HS-27A (cell line): ENCODE measurements at places on chromosomes 7 and 10.

DNA sequence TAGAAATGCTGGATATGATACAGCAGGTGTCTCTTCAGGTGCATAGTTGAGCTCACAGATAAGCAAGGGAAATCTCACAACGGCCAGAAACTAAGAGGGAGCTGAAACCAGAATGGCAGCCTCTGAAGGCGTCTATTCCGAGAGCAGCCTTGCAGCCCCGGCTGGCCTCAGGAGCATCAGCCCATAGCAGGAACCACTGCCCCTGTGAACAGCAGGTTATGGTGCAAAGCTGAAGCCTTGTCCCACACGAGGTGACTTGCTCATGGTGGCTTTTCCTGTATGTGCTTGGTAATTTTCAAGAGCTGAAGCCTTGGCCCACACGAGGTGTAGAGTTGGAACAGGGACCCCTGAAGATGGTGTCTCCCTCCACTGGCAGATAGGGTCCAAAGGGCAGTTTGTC, 33.2 kb downstream of the BNIP3 start:
- no peak for DNase-seq

DNA sequence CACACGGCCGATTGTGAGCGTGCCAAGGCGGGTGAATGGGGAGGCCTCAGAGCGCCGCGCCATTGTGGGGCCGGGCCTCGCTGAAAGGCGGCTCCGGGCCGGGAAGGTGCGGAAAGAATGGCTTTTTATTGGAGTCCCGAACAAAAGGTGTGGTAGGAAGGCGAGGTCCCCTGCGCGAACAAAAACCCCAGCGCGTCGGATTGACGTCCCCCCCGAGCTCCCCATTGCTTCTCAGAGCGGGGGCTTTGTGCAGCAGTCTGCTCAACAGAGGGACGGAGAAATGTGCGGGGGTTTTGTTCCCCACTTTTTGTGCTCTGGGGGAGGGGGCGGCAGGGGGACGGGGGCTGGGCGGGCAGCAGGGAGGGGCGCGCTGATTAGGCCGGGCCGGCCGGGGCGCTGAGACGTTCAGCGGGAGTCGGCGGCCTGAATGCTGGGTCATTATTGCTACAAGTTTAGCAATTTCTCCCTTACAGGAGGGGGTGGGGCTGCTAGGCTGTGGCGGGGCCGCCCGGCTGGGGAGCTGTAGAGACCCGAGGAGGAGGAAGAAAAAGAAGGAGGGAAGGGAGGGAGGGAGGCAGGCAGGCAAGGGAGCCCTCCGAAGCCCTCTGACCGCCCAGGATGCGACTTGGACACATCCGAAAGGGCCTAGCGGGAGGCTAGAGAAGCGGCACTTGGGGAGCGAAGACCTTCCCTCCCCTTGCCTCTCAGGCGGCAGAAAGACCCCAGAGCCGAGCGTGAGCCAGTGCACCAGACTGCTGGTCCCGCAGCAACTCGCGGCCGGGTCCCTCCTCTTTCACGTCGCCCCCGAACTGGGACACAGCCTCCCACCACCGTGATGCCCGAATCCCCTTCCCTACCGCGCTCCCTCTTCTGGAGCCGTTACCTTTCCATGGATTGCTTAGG, 4.6 kb downstream of the NKX2-3 start:
- DNase-seq, result no peak

- no peak for DNase-seq
Observed at GRCh38 chr7:134465491-134465890, 6.6 kb upstream of the AKR1B1 start.

GRCh38 chr7:157925383-157925875, 588.6 kb downstream of the DNAJB6 start:
- no peak for DNase-seq

GRCh38 chr10:818010-818409, 113.5 kb downstream of the LARP4B start:
- no peak for DNase-seq

- DNase-seq, result no peak
Observed at GRCh38 chr7:128852537-128853254, 10.0 kb upstream of the ATP6V1F start.

GRCh38 chr10:31466313-31466712, 147.3 kb downstream of the ZEB1 start:
- no peak for DNase-seq

- no peak for DNase-seq
Observed at GRCh38 chr7:155213955-155214740, 83.5 kb upstream of the INSIG1 start.

DNA sequence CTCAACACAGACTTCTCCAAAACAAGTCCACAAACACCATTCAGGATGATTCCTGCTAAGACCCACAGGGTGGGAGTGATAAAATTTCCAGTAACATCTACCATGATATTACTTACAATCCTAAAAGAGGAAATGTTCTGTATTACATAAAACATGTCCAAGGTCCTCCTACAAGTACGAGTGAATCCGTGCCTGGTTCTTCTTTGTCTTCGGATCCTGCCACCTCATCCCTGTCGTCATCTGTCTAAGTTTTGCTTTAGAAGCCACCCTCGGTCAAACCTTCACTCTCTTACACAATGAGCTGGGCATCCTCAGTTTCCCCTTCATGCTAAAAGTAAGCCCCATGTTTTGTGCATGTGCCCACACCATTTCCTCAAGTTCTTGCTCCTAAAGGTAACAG, 279.0 kb downstream of the KCNMA1 start:
- no peak for DNase-seq

- no peak for DNase-seq
Observed at GRCh38 chr10:80168679-80169380, 36.3 kb downstream of the PLAC9 start.

GRCh38 chr10:132595854-132596253, 58.3 kb downstream of the INPP5A start:
- DNase-seq, result no peak

GRCh38 chr10:129719889-129720590, 244.0 kb downstream of the EBF3 start:
- no peak for DNase-seq

DNA sequence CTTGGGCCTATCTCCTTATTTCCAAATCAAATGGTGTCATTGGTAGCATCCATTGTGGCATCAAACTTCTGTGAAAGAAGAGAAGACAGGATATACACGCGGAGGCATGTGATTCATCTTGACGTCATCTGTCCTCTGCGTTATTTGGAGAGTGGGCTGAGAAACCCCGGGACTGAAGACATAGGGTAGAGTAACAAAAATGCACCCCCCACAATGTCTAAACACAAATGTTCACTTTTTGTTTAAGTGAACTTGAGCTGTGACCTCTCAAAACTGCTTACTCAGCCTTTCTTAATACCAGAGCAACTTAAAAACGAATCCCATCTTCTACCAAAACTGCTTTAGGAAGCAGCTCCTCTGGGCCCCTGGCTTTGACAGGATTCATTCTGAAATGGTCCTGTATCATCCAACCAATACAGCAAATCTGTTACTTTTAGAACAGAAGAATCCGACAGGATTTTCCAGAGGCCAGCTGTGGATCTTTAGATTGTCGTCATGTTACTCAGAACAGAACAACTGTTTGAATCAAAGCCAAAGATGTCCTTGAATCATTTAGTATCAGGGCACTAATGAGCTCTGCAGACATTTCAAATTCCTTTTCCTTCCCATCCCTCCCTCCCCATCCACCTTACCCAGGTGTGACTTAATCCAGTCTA, 438.1 kb downstream of the SUGCT start:
- DNase-seq, result no peak

DNA sequence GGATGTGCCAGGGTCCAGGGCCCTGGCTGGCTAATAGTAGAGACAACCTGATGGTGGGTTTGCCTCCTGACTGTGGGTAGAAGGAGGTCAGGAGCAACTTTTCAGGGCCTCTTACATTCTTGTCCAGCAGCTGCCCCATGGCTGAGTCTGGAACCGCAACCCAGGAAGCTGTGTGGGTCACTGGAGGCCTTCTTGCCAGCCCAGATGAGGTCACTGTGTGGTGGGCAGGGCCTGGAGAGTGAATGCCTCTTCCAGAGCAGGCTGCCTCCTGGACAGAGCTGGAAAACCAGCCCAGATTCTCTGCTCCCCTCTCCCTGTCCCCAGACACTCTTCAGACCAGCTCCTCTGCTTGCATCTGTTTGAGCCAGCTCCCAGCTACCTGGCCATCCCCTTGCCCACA, 43.5 kb upstream of the LEP start:
- no peak for DNase-seq

GRCh38 chr7:76155938-76156337, 45.8 kb upstream of the SRRM3 start:
- no peak for DNase-seq

DNA sequence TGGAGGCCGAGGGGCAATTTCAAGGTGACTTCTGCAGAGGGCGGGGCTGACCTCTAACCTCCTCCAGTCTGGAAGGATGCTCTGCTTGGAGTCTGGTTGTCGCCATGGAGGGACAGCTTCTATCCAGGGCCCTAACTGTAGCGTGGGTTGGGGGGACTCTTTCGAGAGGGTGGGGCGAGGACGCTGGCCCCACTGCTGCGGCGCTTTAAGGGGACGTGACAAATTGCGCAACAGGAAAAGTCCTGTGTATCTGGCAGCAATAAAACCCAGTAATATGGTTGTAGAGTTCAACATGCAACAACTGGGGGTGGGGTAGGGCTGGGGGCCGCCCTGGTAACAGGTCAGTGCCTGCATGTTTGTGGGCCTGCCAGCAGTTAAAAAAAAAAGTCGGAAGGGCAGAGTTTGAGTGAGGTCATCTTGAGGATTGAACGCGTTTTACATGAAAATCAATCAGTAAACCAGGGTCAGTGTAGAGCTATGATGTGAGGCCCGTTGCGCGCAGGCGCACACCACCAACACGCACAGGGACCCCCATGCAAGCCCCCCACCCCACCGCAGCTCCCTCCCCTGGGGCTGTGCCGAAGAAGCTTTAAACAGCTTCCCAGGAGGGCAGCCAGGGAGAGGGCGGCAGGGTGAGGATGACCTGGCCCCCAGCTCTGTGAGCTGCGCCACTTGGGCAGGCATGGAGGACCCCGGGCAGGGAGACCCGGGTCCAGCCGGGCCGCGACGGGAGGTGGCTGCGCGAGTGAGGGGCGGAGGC, 4.3 kb downstream of the SHH start:
- no peak for DNase-seq

DNA sequence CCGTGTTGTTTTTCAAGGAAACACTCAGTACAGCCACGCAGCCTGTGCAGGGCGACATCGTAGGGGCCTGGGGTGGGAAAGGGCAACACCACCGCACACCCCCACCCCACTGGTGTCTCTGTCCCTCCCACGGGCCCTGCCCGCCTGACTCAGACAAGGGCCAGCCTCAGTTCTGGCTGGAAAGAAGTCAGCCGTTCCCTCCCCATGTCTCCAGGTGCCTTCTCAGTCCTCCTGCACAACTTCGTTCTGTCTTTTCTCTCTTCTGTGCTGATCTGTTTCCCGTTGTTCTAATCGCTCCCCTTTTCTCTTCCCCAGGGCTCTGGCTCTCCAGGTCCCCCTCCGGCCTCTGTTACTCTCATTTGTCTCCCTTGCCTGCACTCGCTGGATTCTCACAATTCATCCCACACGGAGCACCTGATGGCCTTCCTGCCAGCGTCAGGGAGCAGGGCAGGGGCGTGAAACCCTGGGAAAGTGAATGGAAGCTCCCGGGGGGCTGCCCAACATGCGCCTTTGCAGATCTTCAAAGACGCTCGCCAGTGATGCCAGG, 97.7 kb downstream of the WDR37 start:
- DNase-seq, result no peak

DNA sequence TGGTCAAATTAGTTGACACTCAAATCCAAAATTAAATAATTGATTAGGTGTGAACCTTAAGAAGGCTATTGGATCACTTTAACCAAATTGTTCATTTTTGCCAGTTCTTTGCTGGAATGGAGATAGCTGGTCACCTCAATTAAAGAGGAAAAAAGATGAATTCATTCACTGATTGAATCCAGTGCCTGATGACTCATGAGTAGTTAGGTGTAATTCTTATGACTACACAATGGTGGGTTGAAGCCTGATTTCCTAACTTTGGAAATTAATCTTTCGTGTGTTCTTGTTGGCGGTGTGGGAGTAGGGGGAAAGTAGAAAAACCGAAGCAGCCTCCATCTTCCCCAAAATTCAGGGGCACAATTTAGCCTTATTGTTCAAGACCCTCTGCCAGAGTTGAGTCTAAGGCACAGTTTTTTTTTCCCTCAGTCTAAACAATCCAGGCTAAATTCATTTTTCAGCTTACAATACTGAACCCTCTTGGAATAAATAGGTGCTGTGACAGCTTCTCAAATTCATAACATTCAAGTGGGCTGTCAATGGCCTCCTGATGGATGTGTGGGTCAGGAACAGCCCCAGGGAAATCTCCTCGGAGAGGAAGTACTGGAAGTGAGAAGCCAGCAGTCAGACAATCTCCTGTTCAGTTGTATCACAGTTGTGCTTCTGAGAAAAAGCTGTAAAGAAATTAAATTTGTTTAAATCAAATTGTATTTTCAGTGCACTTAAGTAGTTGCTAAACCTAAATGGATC, 356.6 kb downstream of the BBS9 start:
- no peak for DNase-seq

GRCh38 chr7:27751888-27752660, 12.1 kb downstream of the TAX1BP1 start:
- DNase-seq, result no peak

DNA sequence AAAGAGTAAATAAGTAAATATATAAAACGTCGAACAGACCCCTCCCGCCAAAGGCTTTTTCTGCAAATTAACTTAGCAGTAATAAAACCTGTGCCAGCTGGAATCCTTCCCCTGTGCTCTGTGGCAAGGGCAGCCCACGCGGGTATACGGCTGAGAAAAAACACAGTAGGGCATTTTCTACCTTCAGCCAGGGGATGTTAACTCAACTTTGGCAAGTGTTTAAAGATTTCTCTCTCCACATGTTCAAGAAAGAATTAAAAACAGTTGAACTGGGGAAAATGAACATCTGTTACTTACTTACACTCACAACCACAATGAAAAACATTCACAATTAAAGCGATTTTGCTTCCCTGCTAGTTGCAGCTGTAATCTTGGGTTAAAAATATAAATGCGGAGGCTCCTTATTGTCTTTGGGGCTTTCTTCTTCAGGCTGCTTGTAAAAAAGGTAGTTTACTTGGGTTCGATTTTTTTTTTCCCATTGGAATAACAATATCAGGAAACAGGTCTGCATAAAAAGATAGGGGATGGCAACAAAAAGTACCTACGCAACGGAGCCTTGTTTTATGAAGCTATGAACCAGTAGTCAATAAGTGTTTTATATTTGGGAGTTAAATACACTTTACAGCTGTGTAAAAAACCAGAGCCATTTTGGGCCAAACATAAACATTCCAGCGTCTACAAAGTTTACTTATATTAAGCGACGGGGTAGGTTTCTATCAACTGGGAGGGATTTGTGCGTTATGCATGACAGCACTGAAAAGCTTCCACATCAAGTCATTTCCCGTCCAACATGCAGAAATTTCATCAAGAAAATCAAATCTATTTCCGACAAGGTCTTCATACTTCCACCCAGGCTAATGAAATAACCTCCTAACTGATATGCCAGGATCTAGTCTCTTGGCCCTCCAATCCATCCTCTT, 132.7 kb downstream of the TAX1BP1 start:
- no peak for DNase-seq

- no peak for DNase-seq
Observed at GRCh38 chr10:133096616-133097269, 9.0 kb downstream of the ADGRA1 start.

GRCh38 chr7:64183126-64183742, 23.8 kb upstream of the ZNF735 start:
- no peak for DNase-seq

- DNase-seq, result no peak
Observed at GRCh38 chr7:46156086-46156485, 235.0 kb upstream of the IGFBP3 start.

- no peak for DNase-seq
Observed at GRCh38 chr10:76211691-76212090, 780.3 kb downstream of the LRMDA start.

GRCh38 chr10:84267503-84268126, 22.8 kb downstream of the RGR start:
- peak; percentile 24 for DNase-seq
